ENCODE measurements at places on chromosomes 2 and 18.

DNA sequence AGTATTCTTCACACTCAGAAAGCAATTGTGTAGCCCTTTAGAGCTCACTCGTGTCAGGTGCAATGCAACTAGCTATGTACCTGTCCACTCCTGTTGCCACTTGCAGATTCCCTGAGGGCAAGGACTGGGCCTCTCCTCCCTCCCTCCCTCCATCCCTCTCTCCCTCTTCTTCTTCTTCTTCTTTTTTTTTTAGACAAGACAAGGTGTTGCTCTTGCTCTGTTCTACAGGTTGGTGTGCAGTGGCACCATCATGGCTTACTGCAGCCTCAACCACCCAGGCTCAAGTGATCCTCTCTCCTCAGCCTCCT, 119.7 kb downstream of the ACKR3 start:
- no peak for DNase-seq

DNA sequence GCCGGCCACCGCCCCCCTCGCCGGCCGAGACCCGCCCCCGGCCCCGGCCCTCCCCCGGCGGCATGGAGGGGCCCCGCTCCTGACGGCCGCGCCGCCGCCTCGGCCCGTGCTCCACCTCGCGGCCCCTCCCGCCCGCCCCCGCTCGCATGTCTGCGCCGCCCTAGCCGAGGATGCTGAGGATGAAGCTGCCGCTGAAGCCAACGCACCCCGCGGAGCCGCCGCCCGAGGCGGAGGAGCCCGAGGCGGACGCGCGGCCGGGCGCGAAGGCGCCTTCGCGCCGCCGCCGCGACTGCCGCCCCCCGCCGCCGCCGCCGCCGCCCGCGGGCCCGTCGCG, 397 bp downstream of the ZCCHC2 start:
- no peak for DNase-seq

- no peak for DNase-seq
Observed at GRCh38 chr2:692767-693166, 15.6 kb upstream of the TMEM18 start.

DNA sequence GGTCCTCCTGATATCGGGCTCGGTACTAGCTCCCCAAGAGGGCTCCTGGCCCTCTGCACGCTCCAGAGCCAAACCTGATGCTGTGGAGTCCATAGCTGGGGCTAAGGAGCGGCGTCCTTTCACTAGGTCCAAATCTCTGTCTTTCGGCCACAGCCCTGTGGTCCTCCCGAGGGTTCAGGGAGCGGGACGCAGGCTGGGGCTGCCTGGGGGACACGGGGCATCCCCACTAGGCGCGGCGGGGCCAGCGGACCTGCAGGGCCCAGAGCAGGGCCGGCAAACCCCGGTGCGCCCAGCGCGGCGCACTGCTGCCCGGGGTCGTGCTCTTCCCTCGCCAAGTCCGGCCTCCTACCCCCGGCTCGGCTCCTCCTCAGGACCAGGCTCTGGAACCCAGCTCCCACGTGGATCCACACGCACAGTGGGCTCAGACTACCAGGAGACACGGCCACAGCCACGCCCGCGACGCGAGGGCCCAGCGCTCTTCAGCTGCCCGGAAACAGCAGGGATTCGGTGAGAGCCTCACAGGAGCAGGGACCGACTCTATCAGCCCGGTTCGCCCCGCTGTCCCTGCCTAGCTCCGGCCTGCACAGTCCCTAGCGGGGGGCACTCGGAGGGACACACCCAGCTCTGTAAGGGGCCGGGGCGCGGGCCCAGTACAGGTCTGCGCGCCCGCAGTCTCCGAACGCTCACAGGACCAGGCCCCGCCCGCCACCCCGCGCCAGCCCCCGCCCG, 593 bp downstream of the ZNF514 start:
- no peak for DNase-seq

DNA sequence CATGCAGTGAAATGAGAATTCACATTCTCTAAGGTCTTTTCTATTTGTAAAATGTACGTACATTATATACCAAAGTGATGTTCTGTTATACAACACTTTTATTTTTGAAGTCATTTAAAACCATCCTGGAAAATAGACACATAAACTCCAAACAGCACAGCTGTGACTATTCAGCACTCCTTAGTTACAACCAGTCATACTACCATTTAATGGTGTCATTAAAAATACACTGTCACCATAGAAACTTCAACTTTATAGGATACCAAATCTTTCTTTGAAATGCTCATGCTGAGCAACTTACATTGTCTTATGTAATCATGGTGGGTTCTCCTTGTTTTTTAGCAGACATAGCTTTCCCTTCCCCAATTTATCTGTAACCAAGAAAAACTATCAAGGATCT, 85.3 kb downstream of the METTL4 start:
- DNase-seq = no peak

DNA sequence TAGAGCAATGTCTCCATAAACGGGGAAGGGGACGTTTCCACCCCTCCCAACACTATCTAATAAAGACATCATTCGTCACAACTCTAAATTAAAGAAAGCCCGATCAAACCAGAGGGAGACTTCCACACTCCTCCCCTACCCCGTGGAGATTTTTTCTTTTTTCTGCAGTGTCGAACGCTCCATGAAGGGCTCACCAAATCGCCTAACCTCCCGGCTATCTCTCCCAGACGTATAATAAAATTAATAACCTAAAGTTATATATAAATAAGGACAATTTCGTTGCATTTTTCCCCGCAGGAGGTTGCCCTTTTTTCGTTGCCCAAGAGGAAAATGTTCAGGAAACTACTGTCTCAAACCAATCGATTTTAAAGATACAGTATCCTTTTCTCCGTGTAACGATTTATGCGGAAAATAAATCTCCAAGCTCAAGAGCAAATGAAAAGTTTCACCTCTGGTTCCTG, 2.4 kb downstream of the EVX2 start:
- DNase-seq = no peak

DNA sequence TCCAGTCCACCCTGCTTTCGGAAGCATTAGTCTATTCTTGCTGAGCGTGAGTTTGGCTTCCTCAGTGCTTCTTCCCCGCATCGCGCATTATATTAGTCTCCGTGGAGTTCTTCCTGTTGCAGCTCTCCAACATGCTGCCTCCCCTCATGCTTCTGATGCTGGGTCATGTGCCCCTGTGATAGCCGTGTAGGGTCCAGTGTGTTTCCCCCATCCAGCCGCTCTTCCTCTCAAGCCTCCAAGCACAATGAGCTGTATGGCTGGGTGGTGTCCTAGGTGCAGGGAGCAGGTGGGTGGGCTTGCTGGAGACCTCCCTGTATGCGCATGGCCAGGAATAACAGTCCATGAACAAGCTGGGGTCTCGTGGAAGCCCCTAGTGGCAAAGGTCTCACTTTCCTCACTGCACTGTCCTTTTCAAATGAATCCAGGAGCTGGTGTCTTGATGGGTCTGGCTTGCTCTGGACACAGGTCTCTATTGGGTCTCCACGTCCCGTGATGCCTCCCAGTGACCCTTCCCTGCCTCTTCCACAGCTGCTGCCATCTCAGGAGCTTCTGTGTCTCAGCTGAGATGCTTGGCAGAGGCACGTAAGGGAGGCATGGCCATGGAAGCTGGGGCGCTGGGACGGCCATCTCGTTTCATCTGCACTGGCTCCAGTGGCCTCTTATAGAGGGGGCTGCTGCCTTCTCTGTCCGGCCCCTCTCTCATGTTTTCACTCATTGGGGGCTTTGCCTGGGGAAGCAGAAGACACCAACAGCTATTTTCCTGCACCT, 54.8 kb upstream of the HDAC4 start:
- no peak for DNase-seq

DNA sequence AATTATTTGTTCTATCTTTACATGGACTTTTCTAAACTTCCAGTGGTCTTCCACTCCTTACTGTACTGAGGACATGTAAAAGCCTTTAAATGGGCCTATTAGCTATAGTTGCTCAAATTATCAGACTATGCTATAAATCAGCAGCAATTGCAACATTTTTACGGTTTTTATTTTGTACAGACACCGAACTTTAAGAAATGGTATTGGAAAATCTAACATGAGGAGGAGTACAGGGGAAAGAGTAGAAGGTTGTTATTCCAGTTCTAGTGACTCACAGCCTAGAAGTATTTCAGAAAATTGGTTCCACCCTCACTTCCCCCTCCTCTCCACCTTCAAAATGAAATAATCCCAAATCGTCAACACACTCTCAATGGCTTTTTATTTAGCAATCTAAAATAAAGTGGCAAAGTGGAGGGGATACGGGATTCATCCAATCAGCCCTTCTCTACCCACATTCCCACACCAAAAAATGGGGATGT, 1.1 kb downstream of the NCKAP1 start:
- DNase-seq = no peak

- no peak for DNase-seq
Observed at GRCh38 chr2:32363597-32363996, 6.8 kb downstream of the BIRC6 start.

DNA sequence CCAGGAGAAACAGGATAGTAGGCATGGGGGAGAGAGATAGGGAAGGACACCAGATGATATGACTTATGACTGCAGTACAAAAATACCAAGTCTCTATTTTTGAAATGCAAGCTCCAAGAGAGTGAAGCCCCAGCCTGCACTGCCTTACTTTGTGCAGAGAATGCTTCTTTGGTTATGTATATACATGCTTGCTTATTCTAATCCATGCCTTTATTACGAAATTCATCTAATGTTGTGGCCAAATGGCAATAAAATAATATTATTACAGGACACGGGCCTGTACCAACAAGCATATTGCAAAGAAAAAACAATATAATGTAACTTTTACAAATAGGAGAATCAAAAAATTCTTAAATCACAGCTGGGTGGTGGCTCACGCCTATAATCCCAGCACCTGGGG, 110.8 kb downstream of the BCL11A start:
- no peak for DNase-seq

DNA sequence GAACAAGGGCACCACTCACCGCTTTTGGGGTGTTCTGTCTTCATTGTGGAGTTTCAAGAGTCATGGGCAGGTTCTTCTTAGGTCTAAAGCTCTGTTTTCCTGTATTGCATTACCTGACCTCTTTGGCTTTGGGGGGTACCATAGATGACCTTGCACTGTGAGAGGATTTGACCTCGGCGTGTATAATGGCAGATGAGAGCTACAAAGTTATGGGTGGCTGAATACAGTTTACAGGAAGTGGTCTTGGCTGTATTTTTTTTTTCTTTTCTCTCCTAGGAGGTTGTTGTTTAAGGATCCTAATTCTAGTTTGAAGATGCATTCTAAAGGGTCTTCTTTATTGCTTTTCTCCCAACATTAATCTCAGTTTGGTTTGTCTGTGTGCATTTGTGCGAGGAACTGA, 11.5 kb downstream of the GAL3ST2 start:
- no peak for DNase-seq

DNA sequence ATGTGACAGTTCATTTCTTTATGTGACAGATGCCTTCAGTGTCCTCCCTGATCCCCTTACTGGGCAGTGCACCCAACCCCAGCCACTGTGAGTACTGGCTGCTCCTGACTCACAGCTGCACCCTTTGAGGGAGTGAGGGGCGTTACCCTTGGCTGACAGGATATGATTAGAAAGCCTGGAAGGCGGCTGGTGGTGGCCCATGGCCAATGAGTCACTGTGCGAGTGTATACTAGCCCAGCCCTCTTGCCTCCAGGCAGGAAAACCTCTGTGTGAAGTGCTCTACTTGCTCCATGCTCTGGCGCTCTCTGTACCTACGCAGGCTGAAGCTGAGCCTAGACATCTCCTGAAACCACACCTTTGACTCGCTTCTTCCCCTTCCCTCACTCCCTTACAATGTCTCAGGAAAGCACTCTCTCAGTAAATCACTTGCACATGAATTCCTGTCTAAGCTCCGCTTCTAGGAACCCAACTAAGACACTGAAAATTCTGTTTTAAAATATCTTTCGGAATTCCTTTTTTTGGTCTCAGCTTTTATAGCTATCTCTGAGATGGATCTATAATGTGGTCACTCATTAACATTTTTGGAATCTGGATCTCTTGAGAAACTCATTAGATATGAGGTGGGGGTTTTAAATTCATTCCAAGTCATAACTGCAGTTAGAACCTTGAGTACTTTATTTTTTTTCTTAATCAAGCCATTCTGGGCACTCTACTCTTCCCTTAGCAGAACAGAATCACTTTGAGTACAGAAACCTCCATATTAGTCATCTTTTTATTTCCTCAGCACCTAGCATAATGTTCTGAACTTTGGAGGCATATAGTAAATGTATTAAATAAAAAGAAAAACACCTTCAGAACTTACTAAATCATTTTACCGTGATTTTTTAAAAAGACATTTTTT, 25.3 kb upstream of the STAM2 start:
- no peak for DNase-seq

- no peak for DNase-seq
Observed at GRCh38 chr2:120651818-120652217, 83.8 kb upstream of the GLI2 start.

GRCh38 chr2:130327703-130328527, 14.8 kb upstream of the IMP4 start:
- DNase-seq = no peak

- no peak for DNase-seq
Observed at GRCh38 chr2:39996653-39997080, 217.6 kb upstream of the THUMPD2 start.

DNA sequence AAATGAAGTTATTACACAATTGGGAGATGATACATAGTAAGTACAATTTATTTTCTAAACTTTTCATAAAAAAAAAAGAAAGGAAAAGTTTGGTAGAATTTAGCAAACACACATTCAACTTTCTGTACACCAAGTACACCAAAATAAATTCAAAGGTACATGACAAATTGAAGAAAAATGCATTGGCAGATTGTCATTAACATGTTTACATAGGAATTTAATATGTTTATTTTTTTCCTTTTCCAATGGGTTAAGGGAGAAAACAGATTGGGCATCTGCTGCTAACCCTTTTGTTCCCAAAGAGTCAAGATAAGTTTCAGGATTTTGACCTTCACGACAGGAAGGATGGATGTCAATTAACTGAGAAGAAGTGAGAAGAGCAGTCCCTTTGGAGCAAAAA, 620.4 kb downstream of the XIRP2 start:
- no peak for DNase-seq

- no peak for DNase-seq
Observed at GRCh38 chr18:51192026-51192425, 5.5 kb downstream of the MEX3C start.

DNA sequence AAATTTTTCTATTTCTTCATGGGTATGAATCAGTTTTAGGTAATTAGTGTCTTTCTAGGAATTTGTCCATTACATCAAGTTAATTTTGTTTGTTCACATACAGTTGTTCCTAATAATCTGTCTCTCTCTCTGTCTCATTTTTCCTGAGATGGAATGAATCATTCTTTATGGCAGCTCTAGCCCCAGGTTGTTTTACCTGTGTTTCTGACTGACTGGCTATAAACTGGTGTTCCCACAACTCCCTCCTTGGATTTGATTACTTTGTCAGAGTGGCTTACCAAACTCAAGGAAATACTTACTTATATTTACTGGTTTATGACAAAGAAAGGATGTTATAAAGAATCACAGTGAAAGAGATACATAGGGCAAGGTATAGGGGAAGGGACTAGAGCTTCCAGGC, 15.1 kb downstream of the ADNP2 start:
- no peak for DNase-seq

- DNase-seq = no peak
Observed at GRCh38 chr2:10709290-10709939, 12.0 kb upstream of the ATP6V1C2 start.

DNA sequence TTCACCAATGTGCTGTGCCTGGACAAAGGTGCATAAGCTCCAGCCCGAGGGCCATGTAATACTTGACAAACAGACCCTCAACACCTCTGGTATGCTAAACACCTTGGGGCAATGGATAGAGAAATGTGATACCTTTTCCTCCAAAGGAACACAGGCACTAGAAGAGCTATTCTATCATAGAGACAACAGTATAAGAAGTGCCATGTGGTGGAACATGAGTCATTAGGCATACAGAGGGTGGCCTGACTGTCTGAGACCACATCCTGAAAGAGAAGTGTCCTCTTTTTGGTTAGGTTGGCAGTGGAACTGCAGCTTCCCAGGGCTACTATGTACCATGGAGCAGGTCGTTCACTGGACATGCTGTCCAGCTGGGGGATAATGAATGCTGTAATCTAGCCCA, 153.9 kb downstream of the INSIG2 start:
- DNase-seq = no peak
